ENCODE measurements at places on chromosomes 4 and X.

- no peak for DNase-seq
These were observed 744.1 kb downstream of the STIM2 start for GRCh38 chr4:27604692-27605091.

- DNase-seq = no peak
These were observed 67.6 kb downstream of the POLA1 start for GRCh38 chrX:24761306-24761705.

DNA sequence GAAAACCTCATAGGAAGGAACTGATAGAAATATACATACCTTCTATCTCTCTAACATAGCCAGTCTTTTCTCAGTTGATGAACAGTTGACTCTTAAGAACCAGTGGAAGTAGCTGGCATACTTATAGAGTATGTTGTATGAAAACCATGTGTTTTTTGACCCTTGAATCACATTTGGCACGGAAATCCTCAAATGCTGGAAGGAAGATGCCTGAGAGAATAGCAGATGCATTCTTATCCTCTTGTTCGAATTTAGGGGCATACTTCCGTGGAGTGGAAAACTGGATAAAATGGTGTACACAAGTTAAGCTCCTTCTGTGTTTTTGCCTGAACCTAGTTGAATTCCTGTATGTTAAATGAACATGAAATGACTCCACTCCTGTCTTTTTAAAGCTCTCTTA lies 145.5 kb downstream of the PCDH7 start:
- DNase-seq = no peak

DNA sequence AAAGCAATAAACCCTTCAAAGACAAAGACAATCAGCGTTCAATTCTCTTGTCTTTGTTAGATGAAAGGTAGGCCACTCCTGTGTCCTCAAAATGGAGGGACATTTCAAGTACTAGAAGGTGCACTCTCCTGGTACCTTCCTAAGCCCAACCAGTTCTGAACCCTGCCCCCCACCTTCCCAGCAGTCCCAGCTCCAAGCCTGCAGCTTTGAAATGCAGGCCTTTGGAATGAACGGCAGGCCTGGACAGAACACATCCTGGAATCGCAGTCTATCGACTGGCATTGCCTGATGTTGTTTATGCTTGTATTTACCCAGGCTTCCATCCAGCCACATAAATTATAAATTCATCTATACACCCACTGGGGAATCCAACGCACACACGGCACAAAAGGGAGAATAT lies 47.4 kb downstream of the RASGEF1B start:
- DNase-seq = no peak

DNA sequence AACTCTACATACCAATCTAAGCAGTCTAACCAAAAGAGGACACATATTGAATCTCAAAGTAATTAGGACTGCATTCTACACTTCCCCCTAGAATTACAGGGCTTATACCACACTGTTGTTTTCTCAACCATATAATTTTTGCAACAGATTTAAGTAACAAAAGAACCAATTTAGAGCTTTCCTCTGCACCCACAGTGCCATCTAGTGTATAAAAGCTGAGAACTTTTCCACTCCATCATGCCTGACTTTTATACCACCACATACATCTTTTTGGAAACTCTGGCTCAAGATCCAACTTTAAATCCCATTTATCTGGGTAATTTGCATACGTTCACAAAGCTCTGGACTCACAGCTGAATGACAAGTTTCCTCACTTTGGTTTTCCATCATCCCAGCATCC lies 99.5 kb downstream of the EFHC2 start:
- DNase-seq = peak; percentile 61

DNA sequence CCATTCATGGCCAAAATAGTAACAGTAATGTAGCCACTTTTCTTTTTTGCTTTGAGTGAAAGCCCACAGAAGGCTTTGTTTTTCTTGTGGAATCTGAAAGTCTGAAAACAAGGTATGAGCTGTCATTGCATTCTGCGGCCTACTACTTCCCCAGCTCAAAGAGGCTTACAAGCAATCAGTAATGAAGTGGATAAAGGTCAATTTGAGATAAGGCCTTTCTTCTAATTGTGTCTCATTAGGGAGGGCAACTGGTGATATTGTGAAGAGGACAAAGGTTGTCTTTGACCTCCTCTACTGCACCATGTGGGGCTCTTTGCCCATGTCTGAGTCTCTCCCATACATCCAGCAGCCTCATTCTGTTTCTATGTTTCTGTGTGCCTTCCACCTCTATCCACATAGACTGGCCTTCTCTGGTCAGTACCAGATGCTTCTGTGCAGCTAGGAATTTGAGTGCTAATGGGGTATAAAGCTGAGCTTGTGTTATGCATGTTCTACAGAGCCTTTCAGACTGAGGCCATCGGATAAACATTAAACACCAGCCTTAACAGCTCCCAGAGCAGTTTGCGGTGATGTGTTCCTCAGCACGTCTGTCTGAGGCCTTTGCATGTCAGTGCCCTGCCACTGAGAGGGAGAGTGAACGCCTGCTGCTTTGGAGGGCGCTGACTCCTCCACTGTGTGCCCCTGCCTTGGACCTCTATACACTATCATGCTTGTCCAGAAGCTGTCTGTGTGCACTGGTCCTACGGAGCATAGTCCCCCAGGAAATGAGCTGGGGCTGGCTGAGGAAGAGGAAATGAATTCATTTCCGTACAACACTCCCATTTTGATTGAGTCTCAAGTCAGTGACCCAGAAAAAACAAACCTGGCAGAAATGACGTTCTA lies 80.2 kb downstream of the SH2D1A start:
- no peak for DNase-seq

GRCh38 chr4:153792618-153793247 lies 3.9 kb upstream of the SFRP2 start:
- DNase-seq = no peak

Data from inflammatory macrophage treated with lipopolysaccharide for 4 hours (primary cell).